NCI-H69 (cell line): ENCODE measurements at places on chromosomes 6 and 20.

DNA sequence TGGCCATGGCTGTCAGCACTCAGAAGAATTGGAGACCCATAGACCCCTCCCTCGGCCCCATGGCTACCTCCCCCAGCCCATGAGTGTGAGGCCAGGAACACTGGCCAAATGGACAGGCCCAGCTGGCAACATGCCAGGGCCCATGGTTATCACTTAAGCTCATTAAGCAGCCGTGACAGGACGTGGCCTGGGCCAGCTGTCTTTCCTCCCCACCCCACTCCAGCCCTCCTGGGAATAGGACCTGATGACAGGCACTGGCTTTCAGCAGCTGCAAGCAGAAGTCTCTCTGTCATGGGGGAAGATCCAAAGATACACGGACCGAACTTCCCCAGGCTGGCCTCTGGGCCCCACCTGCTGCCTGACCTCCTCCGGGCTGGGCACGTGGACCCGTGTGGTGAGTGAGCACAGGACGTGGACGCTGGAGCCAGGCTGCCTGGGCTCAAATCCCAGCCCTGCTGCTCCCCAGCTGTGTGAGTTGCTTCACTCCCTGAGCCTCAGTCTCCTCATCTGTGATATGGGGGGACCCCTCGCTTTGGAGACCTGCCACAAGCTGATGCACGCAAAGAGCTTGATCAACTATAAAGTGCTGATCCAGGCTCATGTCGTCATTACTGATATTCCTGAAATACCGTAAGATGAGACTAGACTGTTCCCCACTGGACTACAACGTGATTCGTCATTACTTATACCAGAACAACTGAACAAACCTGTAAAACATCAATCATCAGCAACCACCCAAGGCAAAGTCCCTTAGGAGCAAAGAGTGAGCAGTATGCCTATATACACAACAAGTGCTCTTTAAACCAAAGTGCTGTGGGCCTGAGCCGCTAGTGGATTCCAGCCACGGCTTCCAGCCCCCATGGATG, 22.0 kb upstream of the VSTM2L start:
- DNase-seq: peak; percentile 82

- DNase-seq: no peak
Measured at GRCh38 chr6:109174916-109175315, 79.6 kb downstream of the CEP57L1 start.

DNA sequence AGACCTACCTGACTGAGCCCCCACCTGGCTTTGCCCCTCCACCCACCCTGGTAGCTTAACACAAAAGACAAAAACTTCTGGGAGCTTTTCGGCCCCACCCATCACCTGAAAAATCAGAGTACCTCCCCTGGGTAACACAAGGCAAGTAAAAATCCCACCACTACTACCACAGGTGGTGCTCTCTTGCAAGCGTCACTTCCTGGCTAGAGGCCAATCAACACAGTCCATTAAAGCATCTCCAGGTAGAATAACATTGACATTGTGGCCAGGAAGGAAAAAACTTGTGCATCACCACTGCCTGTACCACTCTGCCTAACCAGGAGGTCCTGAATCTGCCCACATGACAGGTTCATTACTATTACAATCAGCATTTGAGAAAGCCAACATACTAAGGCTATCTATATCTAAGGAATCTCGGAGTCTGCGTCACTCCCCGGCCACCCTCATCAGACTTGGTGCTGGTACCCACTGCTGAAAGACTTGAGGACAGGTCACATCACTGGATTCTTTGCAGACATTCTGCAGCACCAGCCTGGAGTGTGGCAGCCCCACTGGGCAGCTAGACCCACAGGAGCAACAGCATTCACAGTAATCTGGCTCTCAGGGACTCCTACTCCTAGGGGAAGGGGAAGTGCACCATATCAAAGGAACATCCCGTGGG, 125.9 kb downstream of the CDK19 start:
- peak; percentile 86 for DNase-seq

GRCh38 chr6:12289365-12289919, 719 bp upstream of the EDN1 start:
- DNase-seq: peak; percentile 66

GRCh38 chr6:81589465-81590313, 162.8 kb downstream of the TENT5A start:
- DNase-seq: peak; percentile 36

DNA sequence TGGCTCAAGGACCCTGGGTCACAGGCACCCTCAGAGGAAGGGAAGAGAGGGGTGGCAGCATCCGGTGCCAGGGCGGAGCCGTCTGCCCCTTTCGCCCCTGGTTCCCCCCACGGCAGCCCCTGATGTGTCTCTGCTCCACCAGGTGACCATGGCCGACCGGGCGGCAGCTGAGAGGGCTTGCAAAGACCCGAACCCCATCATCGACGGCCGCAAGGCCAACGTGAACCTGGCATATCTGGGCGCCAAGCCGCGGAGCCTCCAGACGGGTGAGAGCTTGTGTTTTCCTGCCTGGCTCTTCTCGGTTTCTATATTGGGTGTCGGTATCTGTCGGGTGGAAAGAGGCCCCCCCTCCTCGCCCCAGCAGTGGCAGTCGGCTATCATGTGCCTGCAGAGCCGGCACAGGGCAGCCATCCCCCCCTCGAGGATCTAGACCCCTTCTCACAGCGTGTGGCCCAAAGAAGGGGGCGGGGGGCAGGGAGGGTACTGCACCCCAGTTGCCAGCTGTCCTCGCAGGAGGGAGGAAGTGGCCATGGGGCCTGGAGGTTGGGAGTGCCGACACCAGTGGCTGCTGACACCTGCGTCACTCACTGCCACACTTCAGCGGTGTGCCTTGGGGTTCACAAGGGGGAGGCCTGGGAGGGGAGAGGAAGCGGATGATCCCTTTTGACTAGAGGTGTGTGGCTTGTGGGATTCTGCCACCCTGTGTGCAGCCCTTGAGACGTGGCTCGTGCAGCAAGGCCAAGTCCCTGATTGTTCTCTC, 1.5 kb downstream of the RBM38 start:
- DNase-seq: no peak

GRCh38 chr6:47086051-47086770, 44.1 kb upstream of the ADGRF1 start:
- no peak for DNase-seq

DNA sequence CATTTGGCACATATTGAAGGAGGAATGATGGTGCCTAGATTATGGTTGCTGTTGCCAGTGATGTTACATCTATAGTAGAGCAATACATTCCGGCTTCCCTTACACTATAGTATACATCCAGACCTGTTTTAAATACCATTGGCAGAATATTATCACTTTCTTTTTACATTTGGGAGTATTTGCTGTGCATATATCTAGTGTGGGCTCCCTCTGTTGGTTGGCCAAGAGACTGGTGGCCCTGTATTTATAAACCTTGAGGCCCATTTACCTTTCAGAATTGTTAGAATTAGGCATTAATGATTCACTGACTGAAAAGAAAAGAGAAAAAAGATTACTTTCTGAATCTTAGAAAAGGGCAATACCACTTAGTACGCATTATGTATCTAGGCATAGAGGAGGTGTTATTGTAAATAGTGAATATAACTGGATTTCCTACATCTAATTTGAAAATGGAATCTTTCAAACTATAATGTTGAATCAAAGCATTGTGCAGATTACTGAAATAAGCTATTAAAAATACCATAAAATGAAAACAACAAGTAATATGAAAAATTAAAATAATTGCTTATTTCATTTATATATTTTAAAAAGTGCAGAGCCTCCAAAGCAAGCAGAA, 628.8 kb upstream of the MAN1A1 start:
- peak; percentile 50 for DNase-seq

DNA sequence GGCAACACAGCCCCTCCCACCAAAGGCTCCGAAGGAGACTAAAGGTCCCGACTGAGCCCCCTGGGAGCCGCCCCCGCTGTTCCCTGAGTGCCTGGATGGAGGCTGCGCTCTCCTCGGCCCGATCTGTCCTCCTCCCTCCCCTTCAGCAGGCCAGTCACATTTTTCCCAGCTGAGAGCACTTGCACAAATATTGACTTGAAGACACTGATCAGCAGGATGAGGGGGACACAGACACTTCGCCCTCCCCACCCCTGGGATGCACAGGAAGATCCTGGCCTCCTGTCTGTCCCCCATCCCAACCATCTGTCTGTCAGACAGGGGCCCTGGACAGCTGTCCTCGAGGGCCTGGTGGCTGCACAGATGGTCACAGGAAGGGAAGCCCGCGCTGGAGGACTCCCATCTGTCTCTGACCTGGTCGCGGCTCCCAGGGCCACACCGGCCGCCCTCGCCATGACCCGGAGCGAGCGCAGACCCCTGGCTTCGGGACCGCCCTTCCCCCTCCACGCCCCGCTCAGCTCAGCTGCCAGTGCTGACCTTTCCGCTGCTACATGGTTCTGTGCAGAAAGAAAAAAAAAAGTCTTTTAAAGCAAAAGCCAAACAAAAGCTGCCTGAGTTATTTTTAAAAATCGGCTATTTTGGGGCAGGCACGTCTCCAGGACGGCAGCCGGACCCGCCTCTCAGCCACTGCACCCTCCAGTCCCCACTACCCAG, 11.1 kb downstream of the LAMA5 start:
- DNase-seq: peak; percentile 27

- DNase-seq: no peak
Measured at GRCh38 chr6:157538168-157538567, 157.2 kb downstream of the ZDHHC14 start.

GRCh38 chr6:134669485-134669884, 280.4 kb downstream of the ALDH8A1 start:
- DNase-seq: peak; percentile 10

- no peak for DNase-seq
Measured at GRCh38 chr6:169966312-169967181, 215.1 kb downstream of the ERMARD start.

- no peak for DNase-seq
Measured at GRCh38 chr6:134357022-134357487, 39.1 kb upstream of the SGK1 start.

- no peak for DNase-seq
Measured at GRCh38 chr6:35973670-35974222, 50.7 kb downstream of the SLC26A8 start.

- DNase-seq: peak; percentile 77
Measured at GRCh38 chr6:157203312-157203744, 120.0 kb downstream of the TMEM242 start.

DNA sequence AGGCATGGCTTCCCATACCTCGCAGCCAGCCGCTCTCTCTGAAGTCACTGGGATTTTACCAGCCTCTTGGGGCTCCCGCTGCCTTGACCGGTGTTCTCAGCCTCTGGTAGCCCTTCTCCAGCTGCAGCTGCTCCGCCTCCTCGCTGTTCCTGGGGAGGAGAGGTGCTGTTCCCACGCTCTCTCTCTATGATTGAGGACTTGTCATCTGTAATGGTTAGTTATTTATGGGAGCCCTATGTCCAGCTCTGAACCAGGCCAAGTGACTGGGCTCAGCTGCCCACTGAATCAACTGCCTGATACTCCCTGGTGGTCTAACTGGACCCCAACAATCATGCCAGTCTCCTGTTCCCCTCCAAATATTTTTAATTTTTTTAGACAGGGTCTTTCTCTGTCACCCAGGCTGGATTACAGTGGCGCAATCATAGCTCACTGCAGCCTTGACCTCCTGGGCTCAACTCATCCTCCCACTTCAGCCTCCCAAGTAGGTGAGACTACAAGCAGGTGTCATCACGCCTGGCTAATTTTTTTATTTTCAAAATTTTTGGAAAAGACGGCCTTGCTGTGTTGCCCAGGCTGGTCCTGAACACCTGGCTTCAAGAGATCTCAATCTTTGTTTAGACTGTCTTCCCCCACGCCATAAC, 4.8 kb upstream of the SLC4A11 start:
- DNase-seq: no peak

- no peak for DNase-seq
Measured at GRCh38 chr6:90650041-90650940, 63.4 kb upstream of the MAP3K7 start.

DNA sequence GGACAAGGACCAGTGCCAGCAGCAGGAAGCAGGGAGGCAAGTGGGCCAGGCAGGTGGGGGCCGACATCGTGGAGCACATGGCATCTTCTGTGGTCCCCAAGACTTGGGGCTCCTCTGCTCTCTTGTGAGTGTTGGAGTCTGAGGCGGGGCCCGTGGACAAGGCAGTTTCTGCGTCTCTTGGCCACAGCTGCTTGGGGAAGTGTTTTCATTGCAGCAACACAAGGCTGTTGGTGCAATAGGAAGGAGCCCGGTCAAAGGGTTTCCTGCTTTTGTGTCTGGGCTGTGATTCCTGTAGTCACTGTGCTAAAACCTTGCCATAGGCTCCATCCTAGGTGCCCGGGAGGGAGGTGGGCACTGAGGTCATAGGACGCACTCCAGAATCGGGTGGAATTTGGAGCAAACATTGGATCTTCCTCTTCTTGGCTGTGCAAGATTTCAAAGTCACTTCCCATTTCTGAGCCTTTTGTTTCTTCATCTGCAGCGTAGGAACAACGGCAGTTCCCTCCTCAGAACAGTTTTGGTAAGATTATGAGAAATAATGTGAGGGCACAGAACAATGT, at the start of gene SIRPB2:
SIRPB2 (minus strand) TSS at position 140 of the 560 bp plus-strand sequence; CDS start at position 79, 61 bp downstream.
- DNase-seq: no peak

- DNase-seq: no peak
Measured at GRCh38 chr6:44056392-44057237, 70.6 kb downstream of the MRPL14 start.

DNA sequence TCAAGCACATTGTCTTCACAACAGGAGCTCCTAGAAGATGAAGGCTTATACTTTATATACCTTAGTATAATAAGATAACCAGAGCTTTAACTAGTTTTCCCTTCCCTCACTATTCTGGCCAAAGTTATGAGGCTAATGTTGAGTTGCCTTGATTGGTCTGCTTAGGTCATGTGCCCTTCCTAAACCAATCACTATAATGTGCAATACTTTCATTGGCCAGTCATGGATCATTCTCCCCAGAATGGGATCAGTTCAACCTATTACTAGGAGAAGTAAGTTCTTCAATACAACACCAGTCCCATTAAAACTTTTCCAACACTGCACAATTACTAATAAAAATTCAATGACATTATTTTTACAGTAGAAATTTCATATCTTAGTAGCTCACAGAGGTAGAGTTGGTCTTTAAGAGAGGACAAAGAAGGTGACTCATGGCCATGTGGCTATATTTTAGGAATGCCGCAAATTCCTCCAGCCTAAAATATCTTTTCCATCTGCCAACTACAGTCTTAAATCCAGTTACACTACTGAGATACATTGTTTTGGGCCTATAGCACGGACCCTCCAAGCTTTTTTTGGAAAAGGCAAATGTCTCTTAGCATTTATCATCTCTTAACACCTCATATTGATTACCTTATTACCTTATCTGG, 12.5 kb upstream of the POU3F2 start:
- no peak for DNase-seq

DNA sequence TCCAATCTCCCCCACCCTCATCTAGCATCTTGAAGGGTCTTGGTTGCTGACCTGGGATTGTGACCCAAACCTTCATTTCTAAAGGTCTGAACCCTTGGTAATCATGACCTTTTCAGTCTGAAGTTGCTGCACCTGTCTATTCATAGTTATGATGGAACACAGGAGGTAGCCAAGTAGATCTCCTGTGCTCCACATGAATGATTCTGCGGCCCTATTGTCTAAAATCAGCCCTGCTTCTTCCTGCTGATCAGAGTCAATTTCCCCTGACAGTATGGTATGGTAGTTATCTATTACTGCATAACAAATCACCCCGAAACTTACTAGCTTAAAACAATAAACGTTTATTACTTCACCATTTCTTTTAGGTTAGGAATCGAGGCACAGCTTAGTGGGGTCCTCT, 9.0 kb downstream of the OR2B6 start:
- DNase-seq: no peak
